PC-3 (cell line): ENCODE measurements at places on chromosomes 2 and 18.
A peak's percentile ranks its signal among the peaks of the same experiment; 100 is the strongest.

DNA sequence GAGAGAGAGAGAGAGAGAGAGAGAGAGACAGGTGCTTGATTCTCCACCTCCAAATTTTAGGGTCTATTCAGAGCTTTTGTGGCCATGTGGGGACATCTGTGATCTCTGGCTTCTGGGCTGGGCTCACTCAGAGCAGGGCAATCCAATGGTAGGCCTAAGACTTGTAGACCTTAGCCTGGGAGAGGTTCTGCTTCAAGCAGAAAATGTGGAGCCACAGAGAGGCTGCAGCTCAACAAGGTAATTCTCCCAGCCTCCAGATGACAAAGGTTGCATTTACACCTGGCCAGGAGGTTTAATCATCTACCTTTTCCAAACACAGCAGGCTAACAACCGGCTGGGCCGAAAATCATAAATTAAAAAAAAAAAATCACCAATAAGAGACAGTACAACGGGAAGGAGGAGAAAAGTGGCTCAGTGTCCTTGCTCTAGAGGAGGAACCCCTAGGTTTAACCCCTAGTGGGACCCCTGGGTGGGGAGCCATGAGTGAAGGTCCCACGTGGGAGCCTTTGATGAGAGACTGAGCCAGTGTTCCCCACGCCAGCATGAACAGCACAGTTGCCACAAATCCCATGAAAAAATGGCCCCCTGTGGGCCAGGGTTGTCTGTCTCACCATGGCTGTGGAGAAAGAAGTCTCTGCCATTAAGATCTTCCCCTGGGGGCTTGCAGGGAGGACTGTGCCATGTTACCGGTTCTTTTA, 124.0 kb upstream of the GATA6 start:
- no peak for DNase-seq

DNA sequence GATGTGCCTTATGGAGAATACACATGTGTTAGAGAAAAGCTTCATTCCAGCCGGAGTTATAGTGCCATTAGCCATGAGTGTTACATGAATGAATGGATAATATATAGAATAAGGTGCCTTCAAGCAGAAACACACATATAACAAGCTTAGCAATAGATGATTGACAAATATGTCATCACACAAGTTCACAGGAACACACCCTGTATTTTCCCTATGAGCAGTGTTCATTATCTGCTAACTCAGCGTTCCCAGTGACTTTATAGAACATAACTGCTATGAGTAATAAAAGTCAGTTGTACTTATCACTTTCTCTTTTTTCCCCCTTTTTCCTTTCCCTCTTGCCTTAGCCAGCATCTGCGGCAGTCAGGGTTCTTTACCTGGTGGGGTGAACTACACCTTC, 65.1 kb downstream of the TIMM21 start:
- DNase-seq = no peak

DNA sequence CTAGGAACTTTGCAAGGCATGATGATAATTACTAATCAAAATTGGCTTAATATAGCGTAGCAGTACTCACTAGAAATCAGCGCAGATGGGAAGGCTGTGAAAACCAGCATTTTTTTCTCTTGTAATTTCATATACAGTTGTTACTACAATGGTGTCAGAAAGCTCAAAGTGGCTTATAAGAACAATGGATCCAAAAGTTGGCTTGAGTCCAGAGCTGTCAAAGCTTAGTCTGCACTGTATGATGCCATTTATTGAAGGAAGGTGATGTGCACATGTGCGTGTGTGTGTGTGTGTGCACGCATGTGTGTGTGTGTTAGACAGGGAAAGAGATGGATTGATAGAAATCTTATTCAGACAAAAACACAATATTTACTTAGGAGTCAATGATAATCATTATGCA, 341.3 kb downstream of the TGIF1 start:
- no peak for DNase-seq

DNA sequence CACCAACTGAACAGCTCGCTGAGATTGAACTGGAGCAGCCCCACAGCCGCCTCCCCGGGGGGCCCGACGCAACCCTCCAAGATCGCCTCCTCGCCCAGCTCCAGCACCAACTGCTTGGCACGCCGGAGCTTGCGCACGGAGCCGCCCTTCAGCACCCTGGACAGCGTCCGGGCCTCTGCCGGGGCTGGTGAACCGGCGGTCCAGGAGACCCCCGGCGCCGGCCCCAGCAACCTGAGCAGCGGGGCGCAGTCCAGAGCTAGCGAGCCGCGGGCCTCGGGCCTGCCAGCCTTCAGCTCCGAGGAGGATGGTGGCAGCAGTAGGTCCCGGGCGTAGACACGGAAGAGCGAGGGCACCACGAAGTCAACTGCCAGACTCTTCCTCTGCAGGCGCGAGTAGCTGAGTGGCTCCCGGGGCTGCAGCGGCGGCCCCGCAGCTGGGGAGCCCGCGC, 1.2 kb downstream of the ALK start:
- peak; percentile 35 for DNase-seq

GRCh38 chr2:157735532-157735931, 106.9 kb upstream of the ACVR1C start:
- no peak for DNase-seq

- no peak for DNase-seq
These were observed 737.9 kb upstream of the SALL3 start for GRCh38 chr18:78241535-78242253.

- DNase-seq = no peak
These were observed 67.7 kb upstream of the NEDD4L start for GRCh38 chr18:57976230-57976773.

DNA sequence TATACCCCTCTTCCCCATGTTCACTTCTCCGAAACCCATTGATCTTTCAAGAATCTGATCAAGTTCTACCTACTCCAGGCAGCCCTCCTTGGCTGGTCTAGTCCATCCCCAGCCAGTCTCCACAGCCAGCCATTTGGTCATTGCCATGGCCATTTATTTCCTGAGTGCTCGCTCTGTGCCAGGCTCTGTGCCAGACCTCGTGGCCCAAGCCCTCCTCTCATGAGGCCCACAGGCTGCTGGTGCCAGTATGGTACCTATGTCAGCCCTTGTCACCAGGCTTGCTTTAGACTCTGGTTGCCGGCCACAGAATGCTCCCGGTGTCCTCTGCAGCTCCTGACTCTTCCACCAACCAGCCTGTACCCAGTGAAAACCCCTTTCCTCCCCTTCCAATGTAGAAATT, 78.8 kb downstream of the CELF4 start:
- no peak for DNase-seq

- no peak for DNase-seq
These were observed 51.8 kb downstream of the COA5 start for GRCh38 chr2:98556344-98557033.
